ENCODE measurements at places on chromosomes 12 and 14.
A peak's percentile ranks its signal among the peaks of the same experiment; 100 is the strongest.

DNA sequence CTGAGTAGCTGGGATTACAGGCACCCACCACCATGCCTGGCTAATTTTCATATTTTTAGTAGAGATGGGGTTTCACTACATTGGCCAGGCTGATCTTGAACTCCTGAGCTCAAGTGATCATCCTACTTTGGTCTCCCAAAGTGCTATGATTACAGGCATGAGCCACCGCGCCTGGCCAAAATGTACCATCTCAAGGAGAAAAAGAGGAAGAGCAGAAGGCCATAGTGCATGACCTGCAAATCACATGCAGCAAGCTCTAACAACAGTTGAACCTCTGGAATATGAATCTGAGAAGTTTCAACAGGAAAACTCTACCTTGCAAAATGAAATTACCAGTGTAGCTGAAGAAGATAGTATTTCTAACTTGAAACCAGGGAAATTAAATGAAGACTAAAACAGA, 17.1 kb upstream of the SERPINA1 start:
- DNase-seq: no peak

DNA sequence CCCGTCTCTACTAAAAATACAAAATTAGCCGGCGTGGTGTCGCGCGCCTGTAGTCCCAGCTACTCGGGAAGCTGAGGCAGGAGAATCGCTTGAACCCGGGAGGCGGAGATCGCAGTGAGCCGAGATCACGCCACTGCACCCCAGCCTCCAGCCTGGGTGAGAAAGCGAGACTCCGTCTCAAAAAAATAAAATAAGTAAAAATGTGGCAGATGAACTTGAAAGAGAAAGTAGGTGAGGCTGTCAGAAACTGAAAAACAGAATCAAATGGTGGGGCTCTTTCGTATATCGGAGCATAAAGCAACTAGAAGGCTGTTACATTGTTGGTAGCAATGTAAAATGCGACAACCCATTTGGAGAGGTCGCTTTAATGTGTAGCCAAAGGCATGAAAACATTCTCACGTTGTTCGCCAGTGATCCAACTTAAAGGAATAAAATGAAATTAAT, 767 bp upstream of the CCNT1 start:
- DNase-seq: no peak

DNA sequence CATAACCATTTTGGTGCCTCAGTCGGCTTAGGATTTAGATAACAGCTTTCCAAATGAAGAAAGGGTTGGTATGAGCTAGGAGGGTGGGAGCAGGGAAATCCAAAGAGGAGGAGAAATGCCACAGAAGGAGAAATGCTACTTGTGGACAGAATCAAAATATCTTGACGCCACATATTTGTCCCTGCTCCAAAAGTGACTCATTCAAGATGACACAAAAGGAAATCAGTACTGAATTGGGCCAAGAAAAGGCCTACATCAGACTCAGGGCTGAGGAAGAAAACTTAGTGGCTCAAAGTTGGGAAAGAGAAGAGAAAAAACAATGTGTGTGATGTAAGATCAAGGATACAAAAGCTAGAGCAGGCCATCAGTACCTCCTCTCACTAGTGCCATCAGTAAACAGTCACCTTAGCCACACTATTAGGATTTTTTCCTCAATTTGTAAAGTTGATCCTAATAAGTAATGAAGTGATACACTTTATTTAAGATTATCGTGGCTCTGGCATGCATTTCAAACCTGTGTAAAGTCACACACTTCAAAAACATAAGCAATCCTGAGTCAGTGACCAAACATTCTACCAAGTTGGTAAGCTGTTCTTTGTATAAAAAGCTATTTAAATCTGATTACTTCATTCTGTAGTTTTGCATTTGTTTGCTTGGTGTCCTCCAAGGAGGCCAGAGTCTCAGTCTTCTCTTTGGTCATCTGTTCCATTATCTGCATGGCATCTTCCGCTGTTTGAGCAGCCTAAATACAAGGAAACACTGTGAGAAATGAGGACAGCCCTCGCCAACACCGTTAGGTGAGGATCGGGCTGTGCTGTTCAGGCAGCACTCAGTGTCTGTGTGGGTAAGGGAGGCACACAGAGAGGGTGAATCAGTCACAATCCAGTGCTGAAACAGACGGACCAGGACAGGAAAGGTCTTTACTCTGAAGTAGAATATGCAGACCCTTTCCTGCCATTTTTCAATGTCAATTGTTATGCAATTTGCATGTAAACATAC, 52.6 kb upstream of the VPS33A start:
- peak; percentile 22 for DNase-seq

GRCh38 chr12:120662879-120663278, 22.5 kb downstream of the CABP1 start:
- no peak for DNase-seq

DNA sequence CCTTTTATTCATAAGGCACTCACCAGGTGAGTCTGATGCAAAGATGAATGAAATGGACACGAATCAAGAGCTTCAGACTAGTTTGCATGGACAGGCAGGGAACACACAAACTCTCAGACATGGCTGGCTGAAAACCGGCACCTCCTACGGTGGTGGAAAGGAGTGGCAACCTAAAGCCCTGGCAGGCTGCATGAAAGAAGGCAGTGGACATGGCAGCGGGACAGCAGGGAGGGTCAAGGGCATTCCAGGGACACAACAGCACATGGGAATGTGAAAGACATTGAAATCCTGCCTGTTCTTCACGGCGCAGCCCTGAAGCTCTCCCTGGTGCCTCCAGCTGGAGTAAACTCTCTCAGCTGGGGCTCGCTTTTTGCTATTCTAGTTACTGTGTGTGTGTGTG, 16.6 kb upstream of the LRTM2 start:
- DNase-seq: no peak

DNA sequence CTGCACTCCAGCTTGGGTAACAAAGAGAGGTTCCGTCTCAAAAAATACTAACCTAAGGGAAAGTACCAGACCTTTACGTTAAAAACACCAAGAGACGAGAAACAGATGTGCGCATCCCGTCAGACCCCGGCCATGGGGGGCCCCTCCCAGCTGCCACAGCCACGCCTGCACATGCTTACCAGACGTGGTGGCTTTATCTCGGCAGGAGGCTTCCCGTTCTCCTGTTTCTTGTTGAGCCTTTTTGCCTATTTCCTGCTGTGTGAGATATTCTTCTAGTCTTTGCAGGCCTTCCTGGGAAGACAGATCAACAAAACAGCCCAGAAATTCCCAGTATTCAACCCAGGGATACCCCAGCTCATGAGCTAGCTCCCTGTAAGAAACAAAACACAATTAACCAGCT, 23.6 kb downstream of the PGAM5 start:
- no peak for DNase-seq
